ENCODE measurements at places on chromosomes 3 and 15.

- DNase-seq: peak; percentile 67
- peaks cover 1% of the 10 kb centered on the region for H3K27me3 ChIP-seq
- no peaks in the 10 kb centered on the region for H3K4me1 ChIP-seq
- no peaks in the 10 kb centered on the region for H3K36me3 ChIP-seq
- H3K4me3 ChIP-seq: no peak overlapping the region
Measured at GRCh38 chr15:84402856-84403608, 167.5 kb downstream of the GOLGA6L4 start.

DNA sequence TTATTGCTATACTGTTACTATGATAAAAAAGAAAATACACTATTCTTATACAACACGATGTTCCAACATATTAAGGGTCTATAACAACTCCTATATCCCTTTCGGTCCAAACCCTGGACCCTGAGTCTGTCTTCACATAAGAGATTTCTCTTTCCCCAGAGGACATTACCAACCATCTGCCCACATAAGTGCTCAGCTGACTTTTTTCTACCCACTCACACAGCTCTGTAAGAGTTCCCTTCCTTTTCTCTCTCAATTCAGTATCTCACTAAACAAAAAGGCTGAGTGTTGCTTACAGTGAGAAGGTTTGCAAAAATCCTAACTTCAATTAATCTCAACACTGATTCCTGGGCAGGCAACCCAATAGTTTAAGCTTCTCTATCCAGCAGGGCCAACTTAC lies 30.5 kb downstream of the ITGB5 start:
- no peak overlapping the region for H3K27ac ChIP-seq
- no peak for DNase-seq
- no peak overlapping the region for H3K4me3 ChIP-seq
- H3K36me3 ChIP-seq: peaks cover 23% of the 10 kb centered on the region

DNA sequence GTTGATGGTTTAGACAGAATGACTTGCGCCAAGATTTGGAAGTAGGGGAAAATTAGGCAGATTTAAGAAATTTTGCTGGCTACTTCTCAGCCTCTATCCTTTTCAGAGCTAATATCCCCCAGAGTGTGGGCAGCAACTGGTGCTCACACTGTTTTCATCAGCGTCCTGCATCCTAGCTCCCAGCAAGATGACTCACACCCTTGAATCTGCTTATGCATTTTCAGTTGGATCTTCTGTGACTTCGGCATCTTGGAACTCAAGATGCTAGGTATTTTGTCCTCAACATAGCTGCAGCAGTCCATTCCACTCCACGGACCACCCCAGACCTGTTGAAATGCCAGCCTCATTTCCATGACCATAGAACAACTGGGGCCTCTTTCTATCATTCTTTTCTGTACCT lies 336.1 kb upstream of the NR2F2 start:
- no peaks in the 10 kb centered on the region for H3K27me3 ChIP-seq
- H3K4me1 ChIP-seq: peaks cover 16% of the 10 kb centered on the region
- H3K4me3 ChIP-seq: no peak overlapping the region
- H3K36me3 ChIP-seq: no peaks in the 10 kb centered on the region

DNA sequence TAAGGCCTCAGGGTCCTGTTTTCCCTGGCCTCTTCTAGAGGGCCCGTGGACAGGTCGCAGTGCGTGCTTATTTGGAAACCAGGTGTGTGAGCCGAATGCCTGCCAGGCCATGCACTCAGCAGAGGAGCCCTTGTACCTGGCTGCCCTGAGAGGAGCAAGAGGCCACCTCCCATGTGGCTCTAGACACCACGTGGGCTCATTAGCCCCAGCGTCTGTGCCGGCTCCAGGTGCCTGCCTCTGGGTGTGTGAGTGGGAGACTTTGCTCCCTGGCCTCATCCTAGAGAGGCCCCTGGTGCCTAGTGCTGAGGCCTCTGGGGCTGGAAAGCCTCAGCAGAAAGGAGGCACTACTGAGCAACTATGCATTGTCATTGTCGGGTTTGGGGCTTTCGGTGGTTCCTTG lies 50.4 kb downstream of the KLF13 start:
- H3K36me3 ChIP-seq: peaks cover 13% of the 10 kb centered on the region
- no peak for DNase-seq
- H3K27me3 ChIP-seq: no peaks in the 10 kb centered on the region
- H3K4me3 ChIP-seq: no peak overlapping the region
- no peak overlapping the region for H3K27ac ChIP-seq

Data from type B pancreatic cell (in vitro differentiated cells).